Endodermal cell (in vitro differentiated cells): ENCODE measurements at places on chromosomes 7 and 10.

GRCh38 chr10:69908124-69908523 is 106.4 kb downstream of the COL13A1 start:
- no peak overlapping the region for H3K27ac ChIP-seq
- H3K36me3 ChIP-seq = no peaks in the 10 kb centered on the region
- no peak overlapping the region for H3K4me3 ChIP-seq
- peaks cover 7% of the 10 kb centered on the region for H3K4me1 ChIP-seq
- no peaks in the 10 kb centered on the region for H3K27me3 ChIP-seq
- DNase-seq = no peak

DNA sequence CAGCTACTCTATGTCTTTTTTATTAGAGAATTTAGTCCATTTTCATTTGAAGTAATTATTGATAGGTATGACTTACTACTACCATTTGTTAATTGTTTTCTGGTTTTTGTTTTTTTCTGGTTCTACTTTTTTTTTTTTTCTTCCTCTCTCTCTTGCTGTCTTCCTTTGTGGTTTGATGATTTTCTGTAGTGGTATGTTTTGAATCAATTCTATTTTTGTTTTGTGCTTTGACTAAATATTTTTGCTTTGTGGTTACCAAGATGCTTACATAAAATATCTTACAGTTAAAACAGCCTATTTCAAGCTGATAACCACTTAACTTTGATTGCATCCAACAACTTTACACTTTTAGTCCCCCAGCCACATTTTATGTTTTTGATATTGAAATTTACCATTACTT is 3.3 kb upstream of the OR2F2 start:
- no peaks in the 10 kb centered on the region for H3K4me1 ChIP-seq
- H3K27me3 ChIP-seq = no peaks in the 10 kb centered on the region
- no peak for DNase-seq
- no peak overlapping the region for H3K27ac ChIP-seq

- peaks cover 10% of the 10 kb centered on the region for H3K4me1 ChIP-seq
- no peak overlapping the region for H3K27ac ChIP-seq
- no peaks in the 10 kb centered on the region for H3K27me3 ChIP-seq
- no peak overlapping the region for H3K4me3 ChIP-seq
Measured at GRCh38 chr10:87657371-87657770, 2.3 kb upstream of the PAPSS2 start.

DNA sequence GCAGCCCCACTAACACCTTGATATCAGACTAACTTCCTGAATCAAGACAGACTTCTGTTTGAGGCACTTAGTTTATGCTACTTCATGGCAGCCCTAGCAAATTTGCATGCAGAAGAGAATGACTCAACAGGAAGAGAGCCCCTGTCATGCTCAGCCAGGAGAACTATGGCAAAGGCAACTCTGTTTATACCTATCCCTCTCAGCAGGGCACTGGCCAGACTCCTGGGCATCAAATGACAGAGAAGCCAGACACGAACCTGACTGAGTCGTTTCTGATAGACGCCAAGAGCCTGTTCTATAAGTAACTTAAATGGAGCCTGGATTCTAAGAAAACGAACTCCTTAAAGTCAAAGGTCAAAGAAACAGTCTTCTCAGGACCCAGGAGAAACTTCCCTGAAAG is 50.9 kb upstream of the UNC5B start:
- no peaks in the 10 kb centered on the region for H3K36me3 ChIP-seq
- H3K27ac ChIP-seq = no peak overlapping the region
- H3K4me3 ChIP-seq = no peak overlapping the region

- H3K27me3 ChIP-seq = no peaks in the 10 kb centered on the region
- no peak overlapping the region for H3K27ac ChIP-seq
- H3K36me3 ChIP-seq = peaks cover 85% of the 10 kb centered on the region
Measured at GRCh38 chr7:134298902-134299683, 17.6 kb downstream of the SLC35B4 start.
